ENCODE measurements at places on chromosomes 11 and 22.
A peak's percentile ranks its signal among the peaks of the same experiment; 100 is the strongest.

GRCh38 chr11:34806875-34807274 lies 109.3 kb downstream of the APIP start:
- no peak for DNase-seq

GRCh38 chr22:32862936-32863661 lies 61.6 kb downstream of the TIMP3 start:
- no peak for DNase-seq

- DNase-seq: no peak
These were observed 39.2 kb upstream of the SLC36A4 start for GRCh38 chr11:93236741-93237675.

DNA sequence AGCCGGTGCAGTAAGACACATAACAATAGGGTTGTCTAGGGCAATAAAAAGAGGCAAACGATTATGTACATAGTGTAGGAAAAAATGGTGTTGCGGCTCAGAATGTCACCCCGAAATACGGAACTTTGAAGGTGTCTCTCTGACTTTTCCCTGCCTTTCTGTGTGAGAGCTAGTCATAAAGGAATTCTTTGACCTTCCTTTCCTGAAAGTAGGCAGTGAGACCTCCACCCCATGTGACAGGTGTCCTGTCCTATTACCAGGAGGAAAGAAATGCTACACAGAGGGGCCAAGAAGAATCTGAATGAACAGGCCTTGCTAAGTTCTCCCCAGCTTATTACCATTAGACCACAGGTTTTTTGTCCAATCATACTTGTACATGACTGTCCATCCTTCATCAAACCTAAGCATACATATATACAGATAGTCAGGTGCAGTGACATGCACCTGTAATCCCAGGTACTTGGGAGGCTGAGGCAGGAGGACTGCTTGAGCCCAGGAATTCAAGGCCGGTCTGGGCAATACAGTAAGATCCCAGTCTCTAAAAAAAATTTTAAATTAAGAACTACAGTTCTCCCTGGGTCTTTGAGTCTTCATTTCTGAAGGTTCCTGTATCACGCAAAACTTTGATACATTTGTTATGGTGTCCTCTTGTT lies 16.1 kb upstream of the TOP3B start:
- no peak for DNase-seq

DNA sequence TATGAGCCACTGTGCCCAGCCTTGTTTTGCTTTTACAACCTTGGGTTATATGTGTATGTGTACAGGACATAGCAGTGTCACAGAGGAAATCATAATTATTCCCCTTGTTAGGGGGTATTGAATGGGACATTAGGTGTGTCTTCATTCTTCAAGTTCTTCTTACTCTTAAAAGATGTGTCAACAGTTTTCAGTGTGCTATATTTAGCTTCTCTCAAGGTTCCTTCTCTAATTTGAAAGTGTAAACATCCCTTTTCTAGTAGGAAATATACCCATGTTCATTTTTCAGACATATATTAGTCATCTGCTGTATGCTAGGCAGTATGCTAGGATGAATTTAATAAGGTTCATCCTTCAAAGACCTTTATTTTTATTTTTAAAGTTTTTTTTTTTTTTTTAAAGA lies 17.1 kb downstream of the PCF11 start:
- no peak for DNase-seq

DNA sequence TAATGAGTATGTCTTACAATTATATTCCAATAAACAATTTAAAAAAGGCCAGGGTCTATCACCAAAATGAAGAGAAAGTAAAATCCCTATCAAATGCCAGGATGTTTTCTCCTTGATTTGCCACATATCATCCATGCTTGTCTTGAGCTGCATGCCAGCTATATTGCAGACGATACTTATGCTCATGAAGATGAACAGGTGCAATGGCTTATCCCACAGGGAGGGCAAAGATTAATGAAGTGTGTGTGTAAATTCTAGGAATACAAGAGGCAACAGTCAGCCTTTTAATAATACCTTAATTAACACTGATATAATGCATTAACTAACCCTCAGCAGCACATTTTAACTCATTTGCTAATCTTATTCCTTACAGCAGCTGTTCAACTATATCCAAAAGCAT lies 850.5 kb downstream of the KCNA4 start:
- no peak for DNase-seq

GRCh38 chr11:22076271-22076930 lies 116.5 kb upstream of the ANO5 start:
- DNase-seq: no peak

- DNase-seq: no peak
These were observed 50.0 kb upstream of the CCDC89 start for GRCh38 chr11:85735876-85736460.

- DNase-seq: peak; percentile 87
These were observed 336.5 kb downstream of the TMEM135 start for GRCh38 chr11:87374038-87374807.

GRCh38 chr11:9927670-9928069 lies 263.8 kb downstream of the SWAP70 start:
- no peak for DNase-seq

- DNase-seq: no peak
These were observed 65.9 kb downstream of the TRMU start for GRCh38 chr22:46401370-46401769.

DNA sequence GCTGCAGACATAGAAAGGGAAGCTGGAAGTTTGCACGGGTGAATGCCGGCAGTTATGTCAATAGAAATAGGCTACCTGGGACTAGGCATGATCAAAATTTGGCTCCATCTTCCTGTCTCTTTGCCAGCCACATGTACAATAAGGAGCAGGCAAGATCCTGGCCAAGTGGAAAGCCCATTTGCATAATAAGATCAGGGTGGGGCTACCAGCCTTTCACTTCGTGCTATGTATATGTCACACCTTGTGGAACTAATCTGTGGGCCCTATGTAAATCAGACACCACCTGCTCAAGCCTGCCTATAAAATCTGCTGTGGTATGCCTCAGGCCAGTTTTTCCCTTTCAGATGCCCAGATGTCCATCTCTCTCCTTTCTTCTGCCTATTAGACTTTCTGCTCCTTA lies 79.3 kb upstream of the DRD2 start:
- DNase-seq: no peak

- no peak for DNase-seq
These were observed at the start of gene OR8H2 for GRCh38 chr11:56103210-56103737. Gene OR8H2, plus strand, starts transcription at chr11:56103687. Its CDS starts 1,356 bp downstream, at chr11:56105043.

DNA sequence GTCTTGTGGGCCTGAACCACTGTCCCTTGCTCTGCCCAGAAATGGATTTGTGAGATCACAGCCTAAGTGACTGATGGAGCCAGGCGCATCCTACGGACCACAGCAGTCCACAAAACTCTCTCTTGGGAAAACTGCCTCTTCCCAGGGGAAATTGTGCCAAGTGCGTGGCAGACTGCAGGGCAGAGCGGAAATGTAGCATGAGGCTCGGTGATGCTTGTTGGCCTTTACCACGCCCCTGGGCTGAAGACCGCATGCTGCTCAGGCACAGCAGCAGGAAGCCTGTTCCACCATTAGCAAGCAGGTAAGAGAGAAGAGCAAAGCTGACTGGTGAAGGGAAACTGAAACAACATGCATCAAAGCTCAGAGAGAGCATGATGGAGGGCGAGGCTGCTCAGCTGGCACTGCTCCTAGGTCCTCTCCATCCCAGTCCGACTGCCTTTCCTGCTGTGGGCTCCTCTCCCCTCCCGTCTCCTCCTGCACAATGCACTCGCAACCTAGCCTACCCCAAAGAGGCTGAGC lies 26.5 kb upstream of the SCARF2 start:
- no peak for DNase-seq

- no peak for DNase-seq
These were observed 852.6 kb upstream of the RAG2 start for GRCh38 chr11:37450613-37451012.

DNA sequence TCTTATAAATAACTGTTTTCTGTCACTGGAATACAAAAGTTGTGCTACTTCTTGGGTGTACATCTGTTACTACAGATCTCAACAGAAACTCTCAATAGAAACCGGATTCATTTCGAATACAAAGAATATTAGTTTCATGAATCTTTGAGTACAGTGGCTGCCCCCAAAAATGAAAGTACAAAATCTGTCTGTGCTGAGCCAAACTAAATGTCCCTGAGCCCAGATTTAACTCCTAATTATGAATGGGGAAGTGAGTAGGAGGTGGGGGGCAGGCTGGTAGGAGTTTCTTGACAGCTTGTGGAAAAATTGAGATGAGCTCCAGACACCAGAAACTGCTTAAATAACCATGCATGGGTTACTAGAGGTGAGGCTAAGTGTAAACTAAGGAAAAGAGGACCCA lies 41.6 kb downstream of the PITPNB start:
- no peak for DNase-seq

DNA sequence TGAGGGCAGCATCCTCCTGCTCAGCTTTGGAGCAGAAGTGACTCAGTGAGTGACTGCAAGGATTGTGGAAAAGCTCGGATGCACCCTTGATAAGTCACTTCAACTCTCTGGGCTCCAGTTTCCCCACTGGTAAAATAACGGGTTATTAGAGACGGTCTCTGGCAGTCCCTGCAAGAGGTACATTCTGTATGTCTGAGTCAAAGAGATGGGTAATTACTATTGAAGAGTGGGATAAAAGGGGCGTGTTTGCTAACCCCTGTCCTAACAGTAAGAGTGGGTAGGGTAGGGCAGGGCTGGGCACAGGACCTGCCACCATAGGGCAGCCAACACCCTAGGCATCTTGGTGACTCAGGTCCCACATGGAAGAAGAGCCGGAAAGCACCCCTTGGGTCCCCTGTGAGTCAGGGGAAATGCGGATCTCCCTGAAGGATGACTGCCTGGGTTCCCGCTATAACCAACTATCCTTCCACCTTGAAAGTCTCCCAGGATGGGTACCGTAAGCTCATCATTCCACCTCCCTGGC lies 7.3 kb upstream of the AHNAK start:
- DNase-seq: no peak

- no peak for DNase-seq
These were observed 68.5 kb upstream of the PARVG start for GRCh38 chr22:44112191-44112590.

- no peak for DNase-seq
These were observed 32.2 kb downstream of the ELMOD1 start for GRCh38 chr11:107623183-107623582.

GRCh38 chr11:78034623-78035022 lies 11.5 kb upstream of the KCTD14 start:
- DNase-seq: no peak

Measured in retinal pigment epithelial cell (primary cell).